ENCODE measurements at places on chromosomes 13 and 19.
A peak's percentile ranks its signal among the peaks of the same experiment; 100 is the strongest.

DNA sequence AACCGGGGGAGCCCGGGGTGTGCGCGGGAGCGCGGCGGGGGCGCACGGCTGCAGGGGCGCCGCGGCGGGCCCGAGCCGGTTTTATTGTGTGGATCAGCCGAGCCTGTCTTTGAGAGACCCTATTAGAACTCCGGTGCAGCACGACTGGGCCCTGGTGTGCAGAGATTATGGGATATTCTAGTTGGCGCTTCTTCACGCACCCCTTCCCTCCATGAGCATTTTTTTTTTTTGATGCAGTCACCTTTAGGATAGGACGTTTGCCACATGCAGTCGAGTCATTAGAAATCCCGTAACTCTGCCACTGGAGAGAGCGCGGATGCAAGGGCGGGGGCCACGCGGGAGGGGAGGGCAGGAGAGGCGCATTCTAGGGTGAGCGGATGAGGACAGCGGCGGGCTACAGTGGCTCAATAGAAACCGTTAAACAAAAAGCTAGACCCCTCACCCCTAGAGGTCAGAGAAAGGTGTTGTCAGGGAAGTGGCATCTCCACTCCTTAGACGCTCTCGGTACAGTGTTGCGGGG, 3.7 kb downstream of the FGF9 start:
- peak; percentile 13 for DNase-seq

- no peak for DNase-seq
Measured at GRCh38 chr19:54630782-54631181, 498 bp downstream of the LILRB1 start.

DNA sequence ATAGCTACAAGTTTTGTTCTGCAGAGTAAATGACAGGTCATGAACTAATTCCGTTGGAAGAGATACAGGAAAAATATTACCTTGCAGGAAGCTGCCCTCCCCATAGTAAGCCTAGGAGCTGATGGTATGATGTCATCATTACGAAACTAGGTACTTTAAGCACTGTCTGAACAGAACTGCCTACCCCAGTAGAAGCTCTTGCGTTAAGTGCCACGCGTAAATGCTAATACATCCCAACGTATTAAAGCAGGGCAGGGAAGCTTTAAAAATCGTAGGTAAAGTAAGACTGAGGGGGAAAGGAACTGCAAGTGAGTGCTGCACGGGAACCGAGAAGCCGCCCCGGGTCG, 572 bp downstream of the UGGT2 start:
- DNase-seq: no peak

DNA sequence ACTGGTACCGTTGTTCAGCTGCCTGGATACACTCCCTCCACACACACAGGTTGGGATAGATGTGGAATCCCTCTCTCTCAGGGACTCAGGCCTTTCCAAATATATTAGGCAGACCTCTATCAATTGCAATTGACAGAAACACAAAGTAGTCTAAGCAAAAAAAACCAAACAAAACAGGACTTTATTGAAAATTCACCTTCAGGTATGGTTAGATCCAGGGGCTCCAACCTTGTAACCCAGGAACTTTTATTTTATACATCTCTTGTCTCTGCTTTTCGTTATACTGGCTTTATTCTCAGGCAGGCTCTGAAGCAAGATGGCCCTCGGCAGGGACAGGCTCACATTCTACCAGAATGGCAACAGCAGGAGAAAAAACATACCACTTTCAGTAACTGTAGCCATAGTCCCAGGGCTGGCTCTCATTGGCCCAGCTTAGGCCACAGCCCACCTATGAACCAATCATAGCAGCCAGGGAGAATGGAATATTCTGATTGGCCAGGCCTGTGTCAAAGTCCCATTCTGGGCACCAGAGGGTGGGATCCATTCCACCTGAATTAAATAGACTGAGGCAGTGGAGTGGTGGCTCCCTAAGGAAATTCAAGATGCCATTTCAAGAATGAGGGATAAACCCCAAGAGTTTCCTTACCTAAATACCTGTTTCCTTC, 13.1 kb upstream of the CEACAM19 start:
- DNase-seq: no peak

DNA sequence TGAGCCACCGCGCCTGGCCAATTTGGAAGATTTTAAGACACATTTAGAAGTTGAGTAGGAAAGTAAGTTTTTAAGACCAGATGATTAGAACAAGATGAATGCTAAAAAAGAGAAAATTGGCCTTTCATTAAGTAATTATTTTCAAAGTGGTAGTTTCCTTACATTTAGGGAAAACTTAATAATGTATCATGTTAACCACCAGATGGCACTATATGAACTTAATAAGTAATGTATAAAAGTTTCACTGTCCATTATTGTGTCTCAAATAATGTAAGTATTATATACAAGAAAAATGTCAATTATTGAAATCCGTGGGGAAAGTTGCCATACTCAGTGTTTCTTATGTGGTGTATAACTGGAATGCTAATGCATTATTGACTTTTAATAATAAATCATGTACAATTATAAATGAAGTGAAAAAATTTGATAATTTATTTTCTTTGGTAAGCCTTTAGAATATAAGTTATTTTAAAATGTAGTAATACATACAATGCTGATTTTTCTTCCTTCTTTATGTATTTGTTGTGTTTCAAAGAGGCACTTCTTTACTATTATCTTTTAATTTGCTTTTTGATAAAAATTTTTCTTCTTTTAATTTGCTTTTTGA, 29.2 kb downstream of the COG6 start:
- DNase-seq: no peak

DNA sequence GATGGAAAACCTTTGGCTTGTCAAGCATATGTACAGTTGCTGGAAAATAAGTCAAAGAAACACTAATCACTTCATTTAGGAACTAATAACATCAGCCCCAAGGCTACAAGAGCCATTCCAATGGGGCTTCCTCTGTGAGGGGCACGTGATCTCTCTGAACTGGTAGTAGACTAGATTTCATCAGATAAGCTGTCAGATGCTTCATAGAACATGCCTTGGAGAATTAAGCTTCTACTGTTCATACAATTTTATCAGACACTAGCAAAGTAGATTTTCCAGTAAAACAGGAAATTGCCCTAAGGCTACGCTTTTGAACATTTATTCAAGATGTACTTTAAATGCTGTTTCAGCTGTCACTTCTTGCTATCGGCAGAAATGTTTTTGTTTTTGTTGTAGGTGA, 107.8 kb downstream of the EDNRB start:
- no peak for DNase-seq

DNA sequence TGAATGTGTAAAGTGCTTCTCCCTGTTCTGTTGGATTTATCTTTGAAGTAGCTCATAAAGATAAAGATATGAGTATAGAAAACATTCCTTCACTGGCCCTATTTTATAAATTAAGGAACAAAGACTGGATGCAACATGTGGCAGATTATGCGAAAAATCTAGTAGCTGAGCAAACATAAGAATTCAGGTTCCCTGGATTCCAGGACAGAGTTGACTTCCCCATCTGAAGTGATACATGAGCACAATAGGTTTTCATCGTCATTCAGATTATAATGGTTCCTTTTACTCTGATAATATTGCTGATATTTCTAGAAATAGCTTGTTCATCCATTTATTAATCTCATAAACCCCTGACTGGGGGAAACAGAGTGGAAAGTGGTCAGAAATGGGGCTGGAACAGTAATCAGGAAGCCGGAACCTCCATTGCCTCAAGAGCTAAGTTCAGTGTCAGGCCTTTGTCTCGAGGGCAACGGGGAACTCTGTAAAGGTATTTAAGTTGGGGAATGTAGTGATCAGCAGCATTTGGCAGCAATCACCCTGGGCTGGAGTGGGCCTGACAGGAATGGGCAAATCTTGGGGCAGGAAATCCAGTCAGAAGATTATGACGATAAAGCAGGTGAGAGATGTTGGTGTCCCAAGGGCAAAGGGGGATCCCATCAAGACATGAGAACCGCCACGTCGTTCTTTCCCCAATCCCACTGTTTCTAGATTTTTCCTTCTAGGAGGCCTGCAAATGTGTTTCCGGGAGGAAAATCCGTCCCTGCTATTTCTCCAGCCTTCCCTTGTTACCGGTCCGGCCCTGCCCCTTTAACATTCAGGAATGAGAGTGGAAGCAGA, 232.5 kb upstream of the SERP2 start:
- peak; percentile 4 for DNase-seq

DNA sequence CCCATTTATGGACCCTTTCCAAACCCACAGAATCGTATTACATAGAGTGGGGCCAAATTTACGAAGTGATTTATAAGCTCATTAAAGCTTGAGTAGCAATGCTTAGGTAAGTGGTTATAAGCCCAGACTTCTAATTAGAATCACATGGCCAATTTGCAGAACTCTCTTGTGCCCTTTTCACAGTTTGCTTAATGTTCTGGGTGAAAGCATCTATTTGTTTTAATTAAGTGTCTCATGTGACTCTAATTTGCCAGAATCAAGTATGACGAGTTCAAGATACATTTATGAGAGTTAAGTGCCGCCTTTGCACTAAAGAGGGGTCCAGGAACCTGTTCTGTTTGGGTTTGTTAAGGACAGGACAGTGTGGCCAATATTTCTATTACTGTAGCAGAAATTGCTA, 46.0 kb upstream of the ZNF681 start:
- no peak for DNase-seq

DNA sequence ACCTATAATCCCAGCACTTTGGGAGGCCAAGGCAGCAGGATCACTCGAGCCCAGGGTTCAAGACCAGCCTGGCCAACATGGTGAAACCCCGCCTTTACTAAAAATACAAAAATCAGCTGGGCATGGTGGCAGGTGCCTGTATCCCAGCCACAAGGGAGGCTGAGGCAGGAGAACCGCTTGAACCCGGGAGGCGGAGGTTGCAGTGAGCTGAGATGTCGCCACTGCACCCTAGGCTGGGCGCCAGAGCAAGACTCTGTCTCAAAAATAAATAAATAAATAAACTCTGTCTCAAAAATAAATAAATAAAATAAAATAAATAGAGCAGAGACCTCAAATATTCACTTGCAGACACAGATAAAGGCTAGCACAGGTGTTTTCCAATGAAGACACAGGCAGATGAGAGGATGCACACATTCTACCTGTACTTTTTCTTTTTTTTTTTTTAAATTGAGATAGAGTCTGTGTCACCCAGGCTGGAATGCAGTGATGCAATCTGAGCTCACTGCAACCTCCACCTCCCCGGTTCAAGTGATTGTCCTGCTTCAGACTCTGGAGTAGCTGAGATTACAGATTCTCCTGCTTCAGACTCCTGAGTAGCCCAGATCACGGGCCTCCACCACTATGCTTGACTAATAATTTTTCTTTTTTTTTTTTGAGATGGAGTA, 2.7 kb upstream of the RPS16 start:
- DNase-seq: no peak

DNA sequence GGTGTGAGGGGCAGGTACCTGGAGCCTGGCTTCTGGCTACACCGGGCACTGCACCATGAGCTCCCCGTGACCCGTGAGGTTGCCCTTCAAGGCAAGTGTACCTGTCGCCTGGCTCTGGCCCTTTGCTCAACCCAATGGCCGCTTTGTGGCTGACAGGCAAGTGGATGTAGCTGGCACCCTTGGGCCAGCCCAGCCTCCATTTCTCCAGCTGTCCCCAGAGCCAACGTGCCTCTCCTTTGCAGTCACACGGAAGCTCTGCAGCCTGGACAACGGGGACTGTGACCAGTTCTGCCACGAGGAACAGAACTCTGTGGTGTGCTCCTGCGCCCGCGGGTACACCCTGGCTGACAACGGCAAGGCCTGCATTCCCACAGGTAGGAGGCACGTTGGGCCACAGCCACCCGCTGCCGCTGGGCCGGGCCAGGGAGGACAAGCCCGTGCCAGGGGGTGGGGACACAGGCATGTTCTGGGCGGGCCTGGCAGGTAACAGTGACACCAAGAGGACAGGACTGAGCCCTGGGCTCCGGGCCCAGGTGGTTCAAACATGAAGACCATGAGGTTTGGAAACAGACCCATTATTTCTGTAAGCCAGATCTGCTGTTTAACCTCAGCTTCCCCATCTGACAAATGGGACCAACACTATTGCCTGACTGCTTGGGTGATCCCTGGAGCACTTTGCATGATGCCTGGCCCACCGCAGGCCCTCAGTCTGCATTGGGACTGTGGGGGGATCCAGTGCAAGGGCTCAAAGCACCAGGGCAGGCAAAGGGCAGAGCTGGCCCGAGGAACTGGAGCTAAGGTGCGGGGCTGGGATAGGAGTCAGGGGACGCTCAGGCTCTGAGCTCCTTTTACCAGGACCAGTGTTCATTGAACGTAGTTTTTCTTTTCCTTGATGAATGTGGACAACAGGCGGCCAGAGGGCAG, 17.5 kb upstream of the PROZ start:
- no peak for DNase-seq
